Astrocyte of the spinal cord (primary cell): ENCODE measurements at places on chromosomes 7 and 10.

GRCh38 chr7:157465891-157466866, 129.4 kb downstream of the DNAJB6 start:
- DNase-seq, result no peak

DNA sequence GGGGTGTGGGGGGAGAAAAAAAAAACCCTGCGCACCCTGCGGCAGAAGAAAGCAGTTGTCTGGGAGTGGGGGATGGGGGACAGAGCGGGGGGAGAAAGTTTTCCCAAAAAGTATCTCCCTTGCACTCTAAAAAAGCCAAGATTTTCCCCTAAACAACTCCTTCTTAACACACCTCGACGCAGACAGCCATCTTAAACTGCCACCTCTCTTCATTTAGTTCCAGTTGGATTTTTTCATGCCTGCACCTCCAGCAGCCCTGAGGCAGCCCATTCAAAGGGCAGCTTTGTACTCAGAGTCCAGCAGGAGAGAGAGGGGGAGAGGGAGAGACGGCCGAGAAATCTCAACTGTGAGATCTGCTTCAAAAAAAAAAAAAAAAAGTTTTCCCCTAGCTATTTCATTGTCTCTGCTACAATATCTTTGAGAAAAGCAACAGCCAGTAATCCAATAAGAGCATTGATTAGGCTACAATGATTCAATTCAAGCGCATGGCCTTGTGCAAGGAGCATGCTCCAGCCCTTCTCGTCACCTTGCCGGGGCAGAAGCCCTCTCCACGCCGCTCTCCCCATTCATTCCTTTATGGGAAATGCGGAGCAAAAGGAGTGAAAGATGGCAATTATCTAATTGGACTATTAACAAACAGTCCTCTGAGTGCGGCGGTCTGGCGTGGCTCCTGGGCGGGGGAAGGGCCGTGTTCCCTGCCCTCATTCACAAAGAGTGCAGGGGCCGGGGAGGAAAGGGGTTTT, 939 bp upstream of the VAX1 start:
- DNase-seq, result no peak

- no peak for DNase-seq
These were observed 224.6 kb upstream of the PITRM1 start for GRCh38 chr10:3397231-3397630.

GRCh38 chr7:104943502-104944343, 70.3 kb upstream of the KMT2E start:
- peak; percentile 71 for DNase-seq

DNA sequence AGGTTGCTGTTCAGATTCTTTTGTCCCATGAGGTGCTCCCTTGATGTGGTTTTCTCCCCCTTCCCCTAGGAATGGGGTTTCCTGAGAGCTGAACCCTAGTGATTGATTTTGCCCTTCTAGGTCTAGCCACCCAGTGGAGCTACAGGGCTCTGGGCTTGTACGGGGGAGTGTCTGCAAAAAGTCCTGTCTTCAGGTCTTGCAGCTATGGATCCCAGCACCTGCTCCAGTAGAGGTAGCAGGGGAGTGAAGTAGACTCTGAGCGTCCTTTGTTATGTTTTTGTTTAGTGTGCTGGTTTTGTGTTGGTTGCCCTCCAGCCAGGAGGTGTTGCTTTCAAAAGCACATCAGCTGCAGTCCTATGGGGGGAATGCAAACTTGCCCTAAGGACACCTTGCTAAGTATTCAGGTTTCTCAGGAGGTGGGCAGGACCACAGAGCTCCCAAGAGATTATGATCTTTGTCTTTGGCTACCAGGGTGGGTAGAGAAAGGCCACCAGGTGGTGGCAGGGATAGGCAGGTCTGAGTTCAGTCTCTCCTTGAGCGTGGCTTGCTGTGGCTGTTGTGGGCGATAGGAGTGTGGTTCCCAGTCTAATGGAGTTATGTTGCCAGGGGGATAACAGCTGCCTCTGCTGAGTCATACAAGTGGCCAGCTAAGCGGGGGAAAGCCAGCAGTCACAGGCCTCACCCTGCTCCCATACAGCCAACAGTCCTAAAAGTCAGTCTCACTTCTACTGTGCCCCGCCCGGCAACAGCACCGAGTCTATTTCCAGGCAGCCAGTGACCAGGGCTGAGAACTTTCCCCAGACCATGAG, 92.4 kb upstream of the JCAD start:
- DNase-seq, result peak; percentile 91
